ENCODE measurements at places on chromosomes 11 and 22.

DNA sequence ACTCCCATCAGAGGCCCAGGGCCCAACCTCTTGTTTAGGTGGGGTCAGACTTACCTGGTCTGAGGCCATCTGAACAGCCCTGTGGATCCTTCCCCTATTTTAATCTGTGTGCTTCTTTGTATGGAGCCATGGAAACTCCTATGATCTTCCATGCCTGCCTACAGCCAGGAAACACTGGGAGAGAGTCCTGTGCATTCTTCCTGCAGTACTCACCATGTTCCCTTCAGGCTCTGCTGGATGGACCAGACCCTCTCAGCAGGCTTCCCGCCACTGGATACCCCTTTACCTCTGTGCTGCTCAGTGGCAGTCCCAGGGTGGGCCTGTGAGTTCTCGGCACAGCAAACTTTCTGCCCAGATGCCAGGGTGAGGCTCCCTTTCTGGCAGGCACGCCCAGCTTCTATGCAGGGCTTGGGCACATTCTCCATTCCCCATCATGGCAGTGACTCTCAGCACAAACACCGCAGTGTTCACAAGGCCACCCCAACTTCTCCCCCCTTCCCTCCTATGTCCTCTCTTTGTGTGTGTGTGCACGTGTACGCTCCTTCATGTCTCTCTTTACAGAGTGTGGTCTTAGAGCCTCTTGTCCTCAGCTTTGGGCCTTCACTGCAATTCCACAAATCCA is 34.8 kb downstream of the NEU3 start:
- DNase-seq: no peak

- DNase-seq: no peak
Observed at GRCh38 chr11:58957922-58958321, 18.6 kb downstream of the GLYATL1 start.

- DNase-seq: no peak
Observed at GRCh38 chr11:126403022-126403581, 47.6 kb downstream of the ST3GAL4 start.

DNA sequence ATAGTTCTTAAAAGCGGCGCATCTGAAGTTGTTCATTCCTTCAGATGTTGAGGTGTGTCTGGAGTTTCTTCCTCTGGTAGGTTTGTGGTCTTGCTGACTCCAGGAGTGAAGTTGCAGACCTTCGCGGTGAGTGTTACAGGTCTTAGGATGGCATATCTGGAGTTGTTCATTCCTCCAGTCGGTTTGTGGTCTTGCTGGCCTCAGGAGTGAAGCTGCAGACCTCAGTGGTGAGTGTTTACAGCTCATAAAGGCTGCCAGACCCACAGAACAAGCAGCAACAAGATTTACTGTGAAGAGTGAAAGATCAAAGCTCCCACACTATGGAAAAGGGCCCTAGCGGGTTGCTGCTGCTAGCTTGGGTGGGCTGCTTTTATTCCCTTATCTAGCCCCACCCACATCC is 201.7 kb upstream of the PDGFD start:
- DNase-seq: no peak

DNA sequence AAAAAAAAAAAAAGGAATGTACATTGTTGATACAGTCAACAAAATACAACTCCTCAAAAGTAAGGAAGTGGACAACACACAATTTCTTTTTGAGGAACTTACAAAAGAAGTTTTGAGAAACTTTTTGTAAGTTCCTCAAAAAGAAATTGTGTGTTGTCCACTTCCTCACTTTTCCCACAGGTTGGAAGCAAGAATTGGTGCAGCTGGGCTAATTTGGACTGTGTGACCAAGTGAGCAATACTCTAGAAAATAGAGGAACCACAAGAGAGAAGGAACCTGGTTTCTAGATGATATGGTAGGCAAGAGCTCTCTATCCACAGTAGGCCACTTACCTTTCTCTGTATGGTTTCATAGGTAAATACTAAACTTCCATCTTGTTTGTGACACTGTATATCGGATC is 1053.8 kb downstream of the LRRC4C start:
- DNase-seq: no peak

DNA sequence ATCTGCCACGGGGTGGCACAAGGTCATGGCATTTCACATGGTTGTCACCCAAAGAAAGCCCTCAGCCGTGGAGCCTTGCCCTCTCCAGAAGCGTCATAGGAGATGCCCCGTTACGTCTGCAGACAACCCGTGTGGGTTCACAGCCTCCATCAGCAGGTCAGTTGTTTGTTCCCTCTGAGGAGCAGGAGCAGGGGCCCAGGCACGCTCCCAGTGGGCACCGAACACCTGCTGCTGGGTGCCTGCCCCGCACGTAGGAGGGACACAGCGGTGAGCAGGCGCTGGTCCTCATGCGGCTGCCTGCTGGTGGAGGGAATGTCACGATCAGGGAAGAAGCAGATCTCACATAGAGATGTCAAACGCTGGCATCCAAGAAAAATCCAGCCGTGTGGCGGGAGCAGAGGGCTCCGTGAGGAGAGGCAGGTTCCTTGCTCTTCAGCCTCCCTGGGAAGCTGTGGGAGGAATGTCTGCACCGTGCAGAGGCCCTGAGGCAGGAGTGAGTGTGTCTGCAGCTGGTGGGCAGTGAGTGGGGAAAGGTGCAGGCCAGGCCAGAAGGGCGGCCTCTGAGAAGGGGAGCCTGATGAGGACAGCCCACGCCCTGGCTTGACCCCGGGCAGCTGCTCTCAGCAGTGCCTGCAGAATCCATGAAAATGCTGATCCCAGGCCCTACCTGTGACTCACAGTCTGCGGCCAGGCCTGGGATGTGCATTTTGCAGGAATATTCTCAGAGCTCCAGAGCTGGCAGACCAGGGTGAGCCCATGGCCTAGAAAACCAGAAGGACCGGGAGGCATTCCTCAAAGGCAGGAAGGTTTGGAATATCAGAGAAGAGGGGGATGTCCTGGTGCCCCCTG is 36.4 kb upstream of the TH start:
- DNase-seq: no peak

GRCh38 chr22:19739911-19740449 is 16.6 kb downstream of the GP1BB start:
- DNase-seq: no peak

- no peak for DNase-seq
Observed at GRCh38 chr11:47616726-47617416, 22.7 kb upstream of the C1QTNF4 start.

GRCh38 chr11:100004541-100004940 is 682.5 kb upstream of the ARHGAP42 start:
- DNase-seq: no peak

DNA sequence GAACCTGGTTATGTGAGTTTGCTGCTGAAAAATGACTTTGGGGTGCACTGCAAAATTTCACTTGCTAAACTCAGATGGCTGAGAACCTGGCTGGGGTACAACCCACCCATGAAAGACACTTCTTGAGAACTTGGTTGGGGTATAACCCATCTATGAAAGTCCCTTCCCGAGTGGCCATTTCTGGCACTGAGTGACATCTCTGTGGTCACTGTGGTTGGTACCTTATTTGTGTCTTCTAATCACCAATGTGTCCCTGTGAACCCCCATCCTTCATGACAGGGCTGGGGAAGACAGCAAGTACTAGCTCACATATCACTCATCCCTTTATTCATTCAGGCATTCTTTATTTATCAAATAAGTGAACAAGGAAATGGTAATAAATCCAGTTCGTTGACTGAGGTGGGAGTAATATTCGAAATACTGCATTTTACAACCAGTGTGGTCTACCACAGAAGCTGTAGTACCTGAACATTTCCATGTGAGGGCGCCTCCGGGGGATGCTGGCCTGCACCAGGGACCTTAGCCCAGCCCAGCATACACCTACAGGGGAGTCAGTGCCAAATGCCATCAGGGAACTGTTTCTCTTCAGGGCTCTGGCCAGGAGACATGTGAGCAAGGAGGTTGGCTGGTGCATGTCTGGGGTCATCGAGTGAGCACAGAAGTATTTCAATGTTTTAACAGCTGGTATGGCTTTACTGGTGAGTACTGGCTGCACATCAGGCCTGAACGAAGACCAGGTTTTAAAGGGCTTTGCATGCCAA is 122.1 kb downstream of the CSNK2A3 start:
- DNase-seq: peak; percentile 16

DNA sequence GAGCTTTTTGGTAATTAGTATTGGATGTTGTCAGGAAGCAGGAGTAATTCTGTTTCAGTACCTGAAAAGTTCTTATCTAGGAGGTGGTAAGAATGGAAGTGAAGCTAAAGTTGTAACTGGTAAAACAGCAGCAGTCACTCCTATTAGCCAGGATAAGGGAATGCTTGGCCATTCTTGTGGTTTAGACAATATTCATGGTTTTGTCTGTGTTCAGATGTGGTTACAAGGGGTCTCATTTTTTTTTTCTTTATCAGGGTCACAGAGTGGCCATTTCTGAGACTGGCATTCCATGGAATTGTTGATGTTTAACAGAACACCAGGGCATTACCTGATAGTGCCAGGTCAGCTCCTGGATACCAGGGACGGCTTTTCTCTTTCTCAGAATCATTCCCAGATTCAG is 23.8 kb downstream of the TAF1D start:
- no peak for DNase-seq

DNA sequence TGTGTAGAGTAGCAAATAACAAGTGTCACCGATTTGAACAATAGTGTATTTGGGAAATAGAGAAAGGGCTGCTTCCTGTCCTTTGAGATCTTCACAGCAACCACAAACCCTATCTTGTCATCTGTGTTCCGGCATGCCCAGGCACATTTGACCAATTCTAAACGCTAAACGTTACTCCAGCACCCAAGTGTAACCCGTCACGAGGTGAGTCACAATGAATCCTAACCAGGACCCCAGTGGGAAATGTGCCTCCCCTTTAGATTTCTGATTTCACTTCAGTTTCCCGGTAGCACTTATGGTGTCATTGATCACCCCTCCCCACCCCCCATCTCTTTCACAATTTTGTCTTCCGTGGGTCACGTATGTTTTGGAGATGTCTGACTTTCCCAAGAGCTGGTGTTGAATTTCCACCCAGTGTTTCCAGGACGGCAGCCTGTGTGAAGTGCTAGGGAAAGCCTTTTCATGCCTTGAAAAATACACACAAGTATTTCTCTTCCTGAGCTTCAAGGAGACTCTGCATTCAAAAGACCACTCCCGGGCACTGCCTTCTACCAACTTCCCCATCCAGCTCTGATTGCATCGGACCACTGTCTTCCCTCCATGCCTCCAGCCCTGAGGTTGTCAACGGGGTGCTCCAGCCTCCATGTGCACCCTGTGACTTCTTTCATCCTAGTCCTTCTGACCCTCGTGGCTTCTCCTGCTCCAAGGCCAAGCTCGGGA is 10.5 kb upstream of the C11orf24 start:
- peak; percentile 43 for DNase-seq

DNA sequence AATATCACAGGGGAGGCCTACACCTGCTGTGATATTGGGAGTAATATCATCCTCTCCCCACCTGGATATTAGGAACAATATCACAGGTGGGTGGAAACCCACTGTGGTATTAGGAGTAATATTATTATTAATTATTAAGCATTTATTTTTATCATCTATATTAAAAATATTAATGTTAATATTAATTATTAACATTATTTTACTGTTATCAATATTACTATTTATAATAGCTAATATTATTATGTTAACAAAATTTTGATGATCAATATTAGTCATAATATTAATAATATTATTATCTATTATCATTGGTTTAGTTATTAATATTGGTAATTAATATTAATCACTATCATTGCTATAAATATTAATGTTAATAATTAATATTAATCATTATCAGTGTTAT is 161.1 kb upstream of the API5 start:
- DNase-seq: no peak

DNA sequence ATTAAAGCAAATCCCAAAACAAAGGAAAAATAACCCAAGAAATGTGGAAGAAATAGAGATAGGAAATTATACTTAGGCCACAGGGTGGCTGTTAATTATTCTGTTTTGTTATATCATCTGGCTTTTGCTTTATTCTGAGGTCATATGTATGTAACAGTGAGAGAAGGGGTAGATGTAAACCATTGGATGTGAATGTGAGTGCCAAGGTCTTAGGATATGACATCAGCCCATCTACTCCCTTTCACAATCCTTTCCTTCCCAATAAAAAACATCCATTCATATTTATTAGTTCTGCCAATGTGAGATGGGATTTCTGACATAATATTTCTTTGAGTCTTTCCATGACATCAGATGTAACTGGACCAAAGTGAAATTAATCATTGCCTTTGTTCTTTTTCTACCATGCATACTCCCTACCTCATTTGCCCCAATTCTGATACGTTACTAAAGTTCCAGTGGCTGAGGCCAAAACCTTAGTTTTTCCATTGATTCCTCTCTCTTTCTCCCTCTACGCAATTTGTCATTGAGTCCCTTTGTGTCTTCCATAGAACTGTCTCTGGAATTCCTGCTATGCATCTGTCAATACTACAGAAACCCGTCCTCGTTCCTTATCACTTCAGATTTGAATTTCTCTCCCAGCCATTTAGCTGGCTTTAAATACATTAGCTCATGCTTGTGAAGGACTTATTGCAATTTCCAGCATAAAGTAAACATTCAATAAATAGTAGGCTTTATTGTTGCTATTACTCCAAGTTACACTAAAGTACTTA is 170.3 kb downstream of the ARHGAP42 start:
- no peak for DNase-seq

DNA sequence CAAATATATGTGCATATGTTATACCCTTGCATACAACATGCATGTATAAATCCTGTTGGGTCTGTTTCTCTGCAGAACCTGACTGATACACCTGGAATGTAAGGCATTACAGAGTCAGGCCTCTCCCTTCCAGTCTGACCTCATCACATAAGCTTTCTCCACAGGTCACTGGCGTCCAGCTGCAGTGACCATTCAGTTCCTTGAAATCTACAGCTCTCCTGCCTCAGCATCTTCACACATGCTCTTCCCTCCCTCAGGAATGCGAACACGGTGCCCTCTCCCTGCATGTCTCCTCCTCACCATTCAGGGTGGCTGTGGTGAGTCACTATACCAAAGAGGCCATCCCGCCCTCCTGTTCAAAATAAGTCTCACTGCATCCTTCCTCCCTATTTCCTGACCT is 657.8 kb upstream of the B3GAT1 start:
- no peak for DNase-seq

DNA sequence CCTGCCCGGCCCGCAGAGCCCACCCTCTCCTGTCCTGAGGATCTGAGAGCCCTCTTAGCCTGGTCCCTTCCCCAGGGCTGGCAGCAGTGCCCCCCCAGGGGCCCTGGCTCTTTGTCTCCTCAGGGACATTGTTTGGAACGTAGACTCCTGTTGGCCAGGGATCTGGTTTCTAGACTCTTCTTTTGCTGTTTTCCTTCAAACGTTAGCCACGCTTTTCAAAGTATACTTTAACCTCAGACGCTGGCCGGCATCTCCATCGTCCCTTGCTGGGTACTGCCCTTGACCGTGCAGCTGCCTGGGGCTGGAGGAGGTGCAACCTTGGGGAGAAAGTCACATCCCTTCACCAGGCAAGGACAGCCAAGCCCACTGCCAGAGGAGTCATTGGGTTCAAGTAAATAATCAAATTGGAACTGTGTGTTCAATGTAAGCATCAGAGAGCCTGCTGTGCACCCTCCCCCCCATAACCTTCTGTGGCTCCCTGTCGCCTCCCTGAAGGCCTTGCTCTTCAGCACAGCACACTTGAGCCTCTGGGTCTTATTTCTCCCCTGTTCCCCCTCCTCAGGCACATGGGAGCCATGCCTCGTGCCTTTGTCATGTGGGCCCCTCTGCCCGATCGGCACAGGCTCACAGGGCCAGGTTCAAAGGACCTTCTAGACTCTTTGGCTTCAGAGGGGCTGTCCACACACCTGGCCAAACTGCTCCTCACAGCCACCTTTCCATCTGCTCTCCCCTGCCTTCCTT is 21.8 kb upstream of the WNT7B start:
- DNase-seq: no peak

Measured in CD4-positive, alpha-beta T cell treated with Interleukin-15 for 4 hours (primary cell).